ENCODE measurements at places on chromosomes 3 and 15. TPM values are rescaled to one million over a fixed set of nuclear protein-coding genes. Genes with fewer than 3 reads are reported as not detected.

DNA sequence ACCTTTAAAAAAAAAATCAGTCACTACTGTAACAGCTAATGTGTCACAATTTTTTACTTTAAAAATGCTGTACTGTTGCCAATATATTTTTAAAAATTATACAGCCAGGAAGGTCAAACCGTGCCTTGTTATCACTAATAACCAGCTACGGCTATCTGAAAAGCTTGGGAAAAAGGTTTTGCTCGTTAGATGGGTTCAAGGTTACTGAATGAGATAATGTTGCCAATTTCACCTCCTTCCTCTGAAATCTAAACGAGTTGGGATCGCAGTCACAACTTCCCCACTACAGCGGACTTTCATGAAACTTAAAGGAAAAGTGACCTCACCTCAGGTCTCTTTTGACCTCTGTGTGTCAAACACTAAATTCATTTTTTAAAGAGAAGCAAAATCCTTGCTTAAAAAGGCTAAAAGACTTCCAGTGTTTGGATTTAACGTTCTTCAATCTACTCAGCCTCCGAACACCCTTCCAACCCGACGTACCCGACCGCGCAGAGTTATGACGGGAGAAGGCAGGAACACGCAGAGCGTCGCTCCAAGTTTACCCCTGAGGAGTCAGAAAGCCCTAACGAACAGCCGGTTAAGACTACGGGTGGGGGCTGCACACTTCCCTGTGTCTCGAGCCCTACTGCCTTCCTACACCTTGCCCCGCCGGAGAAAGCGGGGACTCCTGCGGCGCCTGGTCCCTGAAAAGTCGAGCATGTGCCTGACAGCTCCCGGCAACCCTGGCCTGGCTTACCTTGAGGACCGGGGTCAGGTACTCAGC is 860 bp downstream of the ATG3 start:
- H3K4me3 ChIP-seq: peak overlapping the region; percentile 97
- DNase-seq: peak; percentile 51
- H3K27me3 ChIP-seq: no peaks in the 10 kb centered on the region
- H3K36me3 ChIP-seq: peaks cover 4% of the 10 kb centered on the region

DNA sequence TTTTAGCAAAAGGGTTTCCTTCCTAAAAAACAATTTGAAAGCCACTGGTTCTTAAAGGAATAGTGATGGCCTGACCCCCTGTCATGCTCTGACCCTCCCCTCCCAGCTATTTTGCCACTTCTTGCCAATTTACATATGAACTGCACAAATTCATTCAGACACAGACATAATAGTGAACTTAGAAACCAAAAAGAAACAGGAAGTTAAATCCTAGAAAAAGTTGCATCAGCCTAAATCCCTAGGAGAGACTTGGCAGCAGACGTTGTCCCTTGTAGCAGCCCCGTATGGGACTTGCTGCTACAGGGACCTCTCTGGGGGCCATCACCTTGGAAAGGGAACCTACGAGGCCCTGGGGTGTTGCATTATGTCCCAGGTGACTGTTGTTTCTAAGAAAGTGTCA is 14.3 kb upstream of the PDE8A start:
- H3K4me1 ChIP-seq: peaks cover 25% of the 10 kb centered on the region
- H3K4me3 ChIP-seq: no peak overlapping the region
- no peaks in the 10 kb centered on the region for H3K27me3 ChIP-seq
- no peaks in the 10 kb centered on the region for H3K36me3 ChIP-seq
- DNase-seq: no peak

Gene CALML4
- total RNA-seq: 11.9 TPM

Gene AMOTL2
- total RNA-seq: 55.6 TPM

Measured in neural crest cell (in vitro differentiated cells).